ENCODE measurements at places on chromosomes 16 and 17.
A peak's percentile ranks its signal among the peaks of the same experiment; 100 is the strongest.

DNA sequence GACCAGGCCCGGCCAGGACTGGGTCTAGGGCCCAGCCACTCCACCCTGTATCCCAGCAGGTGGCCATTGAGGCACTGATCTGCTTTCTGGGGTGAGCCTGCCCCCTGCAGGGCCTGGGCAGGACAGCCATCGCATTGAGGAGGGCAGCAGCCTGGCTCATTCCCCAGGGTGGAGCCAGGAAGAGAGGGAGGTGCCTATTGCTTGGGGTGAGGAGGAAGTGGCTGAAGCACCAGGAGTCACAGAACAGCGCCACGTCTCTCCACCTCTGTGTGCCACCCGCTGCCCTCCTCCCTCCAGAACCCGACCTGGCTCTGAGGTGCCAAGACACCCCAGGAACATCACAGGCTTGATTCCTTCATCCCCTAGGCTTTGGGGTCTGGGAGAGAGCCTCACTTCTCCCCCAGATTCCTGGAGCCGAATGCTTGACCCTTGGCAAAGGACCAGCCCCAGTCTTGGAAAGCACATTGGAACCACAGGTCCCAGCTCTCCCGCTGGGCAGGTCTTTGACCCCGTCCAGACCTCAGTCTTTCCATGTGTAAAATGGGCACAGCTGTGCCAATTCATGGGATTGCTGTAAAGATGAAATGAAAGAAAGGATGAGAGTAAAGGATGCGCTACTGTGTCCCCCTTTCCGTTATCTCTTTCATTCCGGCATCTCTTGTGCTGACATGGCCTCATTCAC lies 7.2 kb upstream of the KRT36 start:
- DNase-seq: peak; percentile 85

DNA sequence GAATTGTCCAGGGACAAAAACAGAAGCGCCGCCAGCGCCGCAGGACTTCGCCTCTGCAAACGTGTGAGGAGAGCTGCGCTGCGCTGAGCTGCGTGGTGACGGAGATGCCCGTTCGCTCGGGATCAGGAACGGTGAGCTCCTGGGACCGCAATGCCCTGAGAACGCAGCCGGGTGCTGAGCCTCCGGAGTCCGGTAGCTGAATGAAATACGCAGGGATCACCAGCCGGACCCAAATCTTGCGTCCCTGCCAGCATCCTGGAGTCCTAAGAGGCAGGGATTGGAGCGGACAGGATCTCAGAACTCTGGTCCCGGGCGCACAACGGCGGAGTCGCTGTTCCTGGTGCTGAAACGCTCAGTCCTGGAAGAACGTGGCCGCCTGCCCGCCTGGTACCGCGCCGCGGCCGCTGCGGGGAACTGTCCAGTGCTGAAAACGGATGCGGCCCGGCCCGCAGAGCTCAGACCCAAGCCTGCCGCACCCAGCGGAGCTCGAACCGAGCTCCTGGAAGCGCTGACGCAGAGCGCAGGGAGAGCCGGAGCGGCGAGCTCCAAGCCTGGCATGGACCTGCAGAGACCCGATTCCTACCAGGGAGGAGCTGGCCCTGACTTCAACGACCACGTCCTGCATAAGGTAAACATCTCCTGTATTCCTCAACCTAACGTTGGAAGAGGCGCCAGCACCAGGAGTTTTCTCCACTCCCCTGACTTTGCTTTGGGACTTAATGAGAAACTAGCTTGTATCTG lies 41.5 kb downstream of the CD300LF start:
- DNase-seq: peak; percentile 68

- DNase-seq: no peak
Observed at GRCh38 chr17:58326609-58327362, 1.8 kb downstream of the TSPOAP1 start.

GRCh38 chr16:56634715-56635440 lies 2.4 kb downstream of the MT1M start:
- no peak for DNase-seq

DNA sequence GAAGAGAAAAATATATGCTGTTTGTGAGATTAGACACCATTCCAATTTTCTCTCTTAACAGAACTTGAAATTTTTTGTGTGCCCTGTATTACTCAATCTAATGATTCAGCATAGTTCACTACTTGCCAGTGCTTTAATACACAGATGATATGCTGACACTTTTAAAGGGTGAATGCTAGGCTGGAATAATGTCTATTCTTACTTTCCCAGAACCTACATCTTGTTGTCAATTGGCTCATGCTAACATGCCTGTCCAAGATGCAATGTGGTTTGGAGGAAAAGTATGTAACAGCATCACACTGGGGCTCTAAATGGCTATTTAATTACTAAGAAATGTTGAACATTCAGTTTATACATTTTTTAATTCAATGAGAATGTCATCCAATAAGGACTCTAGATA lies 7.6 kb upstream of the MAP2K6 start:
- DNase-seq: no peak

Data from activated CD4-positive, alpha-beta T cell treated with anti-CD3 and anti-CD28 coated beads, Interleukin-2, Interleukin-6, amounts not matched to agents 100 ng/mL and 50 ng/mL, durations not matched to agents 16 hours and 8 hours (primary cell).